ENCODE measurements at places on chromosomes 5 and 9.
A peak's percentile ranks its signal among the peaks of the same experiment; 100 is the strongest.

DNA sequence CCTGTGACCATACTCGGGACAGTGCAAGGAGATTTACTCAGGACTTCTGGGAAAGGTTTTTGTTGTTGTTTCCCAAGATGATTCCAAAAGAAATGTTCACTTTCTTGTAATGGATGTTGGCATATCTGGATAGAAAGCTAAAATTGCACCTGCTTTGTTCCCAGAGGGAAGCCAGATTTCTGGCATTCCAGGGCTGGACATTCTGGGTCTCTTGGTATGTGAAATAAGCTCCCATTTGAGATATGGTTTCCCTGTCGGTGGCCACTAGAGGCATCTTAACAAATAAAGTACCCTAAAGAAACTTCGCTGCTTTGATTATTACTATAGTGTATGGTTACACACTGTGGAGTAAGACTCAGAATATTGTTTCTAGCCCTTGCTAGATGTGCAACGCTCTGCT is 737.3 kb downstream of the BRINP1 start:
- DNase-seq = no peak

DNA sequence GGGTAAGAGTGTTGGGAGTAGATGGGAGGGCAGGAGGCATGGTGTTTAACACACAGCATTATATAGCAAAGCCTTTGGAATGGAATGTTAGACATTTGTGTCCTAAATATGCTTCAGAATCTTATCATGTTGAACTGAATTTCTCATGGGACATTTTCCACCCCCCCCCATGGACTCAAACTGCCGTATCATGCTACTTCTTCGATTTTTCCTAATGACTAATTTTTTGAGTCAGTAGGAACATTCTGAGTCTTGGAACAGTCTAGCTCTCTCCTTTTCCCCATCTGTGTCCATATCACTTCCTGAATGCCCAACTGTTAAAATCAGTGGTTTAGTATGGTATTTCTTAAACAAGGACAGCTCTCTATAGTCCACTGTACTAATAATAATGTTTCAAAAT is 380.6 kb downstream of the TLE4 start:
- no peak for DNase-seq

DNA sequence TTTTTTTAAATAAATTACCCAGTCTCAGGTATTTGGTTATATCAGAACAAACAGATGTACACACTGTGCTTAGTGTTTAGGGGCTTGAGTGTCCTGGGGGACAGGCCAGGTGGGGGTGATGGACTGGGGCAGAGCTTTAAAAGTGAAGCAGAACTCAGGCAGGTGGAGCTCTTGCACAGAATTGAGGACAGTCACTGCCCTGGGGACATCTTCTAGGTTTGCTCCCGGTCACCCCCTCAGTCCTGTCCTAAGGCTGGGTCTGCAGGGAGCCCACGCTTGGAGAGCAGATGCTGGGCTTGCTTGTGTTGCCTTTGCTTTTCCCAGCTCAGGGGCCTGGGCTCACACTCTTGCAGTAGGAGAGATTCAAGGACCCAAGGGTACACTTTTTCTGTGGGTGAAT is 10.8 kb downstream of the GADD45G start:
- no peak for DNase-seq

DNA sequence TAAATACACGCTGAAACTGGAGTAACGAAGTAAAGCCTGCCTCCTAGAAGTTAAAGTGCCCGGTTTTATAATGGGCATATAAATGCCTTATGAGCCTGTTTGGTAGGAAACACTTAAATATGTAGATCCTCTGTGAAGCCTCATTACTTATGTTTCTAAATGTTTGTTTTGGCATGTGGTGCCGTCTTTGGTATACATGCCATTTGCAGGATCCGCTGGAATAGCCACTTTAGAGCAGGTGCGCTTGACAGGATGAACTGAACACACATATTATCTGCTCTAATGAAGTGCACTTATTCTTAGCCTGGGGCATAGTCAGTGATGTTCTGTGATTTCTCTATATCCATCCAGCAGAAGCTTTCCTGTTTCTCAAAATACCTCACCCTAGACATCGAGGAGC is 778.1 kb upstream of the WWC1 start:
- DNase-seq = peak; percentile 91

DNA sequence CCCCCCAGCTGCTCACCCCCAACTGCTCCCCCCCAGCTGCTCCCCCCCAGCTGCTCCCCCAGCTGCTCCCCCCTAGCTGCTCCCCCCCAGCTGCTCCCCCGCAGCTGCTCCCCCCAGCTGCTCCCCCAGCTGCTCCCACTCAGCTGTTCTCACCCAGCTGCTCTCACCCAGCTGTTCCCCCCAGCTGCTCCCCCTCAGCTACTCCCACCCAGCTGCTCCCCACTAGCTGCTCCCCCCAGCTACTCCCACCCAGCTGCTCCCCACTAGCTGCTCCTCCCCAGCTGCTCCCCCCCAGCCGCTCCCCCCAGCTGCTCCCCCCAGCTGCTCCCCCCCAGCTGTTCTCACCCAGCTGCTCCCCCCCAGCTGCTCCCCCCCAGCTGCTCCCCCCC is 22.8 kb upstream of the AHRR start:
- DNase-seq = no peak

- DNase-seq = no peak
Observed at GRCh38 chr5:118068886-118069285, 919.5 kb downstream of the DTWD2 start.

DNA sequence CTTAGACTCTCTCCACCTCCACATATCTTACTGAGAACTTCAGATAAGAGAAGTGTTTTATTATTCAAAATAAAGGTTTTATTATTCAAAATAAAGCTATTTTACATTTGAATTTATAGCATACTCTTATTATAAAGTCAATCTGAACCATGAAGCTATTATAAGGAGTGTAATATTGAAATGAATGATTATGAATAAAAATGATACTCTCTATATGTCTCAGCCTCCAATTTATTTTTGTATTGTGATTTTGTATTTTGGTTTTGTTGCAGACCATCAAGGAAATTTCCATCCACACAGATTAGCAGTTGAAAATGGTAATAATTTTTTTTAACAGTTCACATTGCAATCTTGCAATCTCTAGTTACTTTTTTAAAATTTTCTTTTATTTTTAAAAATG is 10.2 kb downstream of the FOCAD start:
- no peak for DNase-seq

- no peak for DNase-seq
Observed at GRCh38 chr9:32989660-32990059, 11.8 kb downstream of the APTX start.

DNA sequence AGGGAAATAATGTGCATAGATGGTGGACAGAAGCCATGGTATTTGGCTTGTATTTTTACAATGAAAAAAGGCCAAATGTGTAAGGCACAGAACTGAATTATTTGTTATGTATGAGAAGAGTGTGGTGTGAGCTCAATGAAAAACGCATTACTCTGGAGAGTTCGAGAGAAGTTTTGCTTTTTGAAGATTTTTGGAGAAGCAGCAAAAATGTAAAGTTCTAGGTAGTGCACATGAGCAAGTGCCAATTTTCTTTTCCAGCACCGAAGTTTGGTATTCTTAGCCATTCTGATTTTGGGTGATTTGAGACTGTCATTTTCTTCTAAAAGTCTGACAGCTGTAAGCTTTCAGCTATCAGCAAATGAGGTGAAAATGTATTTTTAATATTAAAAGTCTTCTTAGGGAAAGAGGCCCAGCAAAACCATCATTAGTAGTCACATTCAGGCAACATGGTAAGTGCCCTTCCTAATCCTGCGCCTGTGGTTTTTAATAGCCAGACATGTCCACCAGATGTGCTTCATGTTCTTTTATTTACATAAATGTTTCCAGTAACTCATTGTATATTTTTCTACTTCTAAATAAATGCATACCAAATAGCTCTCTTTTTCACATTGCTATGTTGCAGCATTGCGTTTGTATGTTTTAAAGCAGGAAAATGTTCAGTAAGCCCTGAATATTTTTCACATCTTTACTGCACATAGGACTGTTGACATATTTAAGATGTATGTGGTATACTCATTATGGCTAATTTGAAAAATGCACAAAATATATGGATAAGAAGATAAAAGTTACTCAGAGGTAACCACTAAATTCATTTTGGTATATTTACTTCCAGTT is 50.4 kb downstream of the RASGRF2 start:
- no peak for DNase-seq

DNA sequence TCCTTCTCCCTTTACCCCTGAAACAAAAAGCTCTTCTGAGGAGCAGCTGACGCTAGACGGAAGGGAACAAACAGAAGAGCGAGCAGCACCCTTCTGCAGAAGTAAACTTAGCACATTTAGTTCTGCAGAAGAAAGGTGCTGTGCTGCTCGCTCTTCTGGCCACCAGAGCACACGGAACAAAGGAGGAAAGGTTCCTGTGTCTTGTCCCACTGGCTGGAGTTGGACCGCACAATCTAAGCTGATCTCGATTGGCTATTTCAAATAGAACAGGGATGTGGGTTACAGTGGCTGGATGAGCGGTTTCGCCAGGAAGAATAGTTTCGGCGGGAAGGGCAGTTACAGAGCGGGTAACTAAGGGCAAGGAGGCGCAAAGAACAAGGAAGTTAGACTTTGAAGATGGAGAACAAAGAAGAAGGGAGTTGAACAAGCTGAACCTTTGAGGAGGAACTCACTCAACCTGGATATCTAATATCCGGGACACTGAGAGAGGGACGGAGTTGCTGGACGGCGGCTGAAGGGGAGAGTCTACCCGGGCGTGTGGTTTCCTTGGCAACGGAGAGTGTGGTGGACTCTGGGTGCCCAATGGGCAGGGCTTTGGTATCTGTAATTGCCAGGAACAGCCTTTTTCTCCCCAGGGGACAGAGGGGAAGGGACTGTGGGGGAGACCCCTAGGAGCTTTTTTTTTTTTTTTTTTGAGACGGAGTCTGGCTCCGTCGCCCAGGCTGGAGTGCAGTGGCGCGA is 7.1 kb downstream of the GTF3C5 start:
- DNase-seq = no peak

DNA sequence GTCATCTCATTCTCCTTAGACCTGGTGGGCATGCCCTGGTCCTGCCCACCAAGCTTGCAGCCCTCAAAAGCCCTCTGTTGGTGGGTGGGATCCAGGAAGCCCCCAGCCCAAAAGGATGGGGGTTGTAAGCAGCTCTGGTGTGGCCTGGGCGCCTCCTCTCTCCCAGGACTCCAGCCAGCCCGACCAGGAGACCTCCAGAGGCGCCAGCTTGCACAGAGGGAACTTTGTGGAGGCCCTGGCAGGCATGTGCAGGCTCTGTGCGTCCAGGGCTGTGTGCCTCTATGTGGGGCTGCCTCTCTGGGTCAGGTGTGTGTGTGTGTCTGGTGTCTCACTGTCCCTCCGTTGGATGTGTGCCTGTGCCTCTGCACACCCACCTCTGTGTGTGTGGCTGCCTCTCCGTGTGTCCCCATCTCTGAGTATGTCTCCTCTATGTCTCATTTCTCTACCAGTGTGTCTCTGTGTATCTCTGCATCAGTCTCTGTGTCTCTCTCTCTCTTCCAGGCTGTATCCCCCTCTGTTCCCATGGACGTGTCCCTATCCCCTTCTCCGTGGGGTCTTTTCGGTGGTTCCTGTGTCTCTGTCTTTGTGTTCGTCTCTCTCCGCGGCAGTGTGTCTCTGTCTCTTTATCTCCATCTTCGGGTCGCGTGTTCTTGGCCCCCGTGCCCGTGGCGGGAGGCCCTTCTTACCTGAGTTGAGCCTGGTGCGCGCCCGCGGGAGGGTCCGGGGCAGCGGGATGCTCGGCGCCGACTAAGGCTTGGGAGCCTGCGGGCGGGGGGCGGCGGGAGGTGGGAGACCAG is 501 bp downstream of the ENHO start:
- no peak for DNase-seq

- no peak for DNase-seq
Observed at GRCh38 chr9:132770770-132771310, 100.6 kb downstream of the GTF3C4 start.

GRCh38 chr5:74648835-74649293 is 8.3 kb upstream of the ENC1 start:
- peak; percentile 32 for DNase-seq

Measured in NCI-H187 treated with DMSO at 0.1 percent for 48 hours (cell line).